ENCODE measurements at places on chromosomes 7 and 10.
A peak's percentile ranks its signal among the peaks of the same experiment; 100 is the strongest.

- DNase-seq: no peak
Observed at GRCh38 chr7:65910237-65910636, 37.4 kb downstream of the VKORC1L1 start.

- DNase-seq: no peak
Observed at GRCh38 chr7:1460821-1461645, 1.8 kb upstream of the MICALL2 start.

DNA sequence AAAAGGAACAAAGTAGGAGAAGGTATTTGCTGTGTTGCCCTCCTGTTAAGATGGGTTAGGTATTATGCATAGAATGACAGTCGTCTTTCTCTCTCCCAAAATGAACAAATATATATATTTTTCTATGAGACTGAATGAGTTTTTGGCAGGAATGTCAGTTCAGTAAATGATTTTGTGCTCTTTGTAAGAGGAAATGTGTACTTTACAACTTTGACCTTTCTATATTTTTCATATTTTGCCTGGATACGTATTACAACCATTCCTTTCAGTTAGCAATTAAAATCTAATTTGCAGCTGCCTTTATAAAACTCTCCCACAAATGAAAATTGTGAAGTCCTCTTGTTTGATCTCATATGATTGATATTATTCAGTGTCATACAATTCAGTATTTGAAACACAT is 336.6 kb upstream of the MEOX2 start:
- DNase-seq: no peak

- DNase-seq: no peak
Observed at GRCh38 chr10:128573986-128574385, 447.8 kb upstream of the MKI67 start.

DNA sequence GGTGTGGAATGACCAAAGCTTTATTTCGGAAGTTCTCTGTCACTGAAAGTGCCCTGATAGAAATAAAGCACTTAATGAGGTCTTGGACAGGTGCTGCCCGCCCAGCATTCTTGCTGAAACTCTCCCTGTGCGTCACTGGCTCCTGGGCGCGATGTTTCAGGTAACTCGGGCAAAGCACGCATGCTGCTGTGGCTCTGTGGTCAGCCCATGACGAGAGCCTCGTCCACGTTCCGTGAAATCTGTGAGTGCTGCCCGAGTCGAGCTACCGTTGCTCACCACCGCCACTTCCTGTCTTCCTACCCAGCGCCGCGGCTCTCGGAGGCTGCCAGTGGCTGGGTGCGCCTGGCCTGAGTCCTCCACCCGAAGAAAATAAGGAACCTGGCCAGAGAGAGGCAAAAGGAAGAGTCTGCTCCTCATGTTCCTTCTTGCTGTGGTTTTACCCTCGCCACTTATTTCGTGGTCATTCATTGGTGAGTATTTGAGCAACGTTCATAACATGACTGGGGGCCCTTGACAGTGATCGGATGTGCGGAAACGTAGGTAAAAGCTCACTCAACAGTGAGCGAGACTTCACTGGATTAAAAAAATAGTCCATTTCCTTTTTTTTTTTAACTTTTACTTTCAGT is 95.5 kb downstream of the MAP3K8 start:
- DNase-seq: no peak

- peak; percentile 85 for DNase-seq
Observed at GRCh38 chr7:122143751-122144711, at the start of gene AASS. TSS of gene AASS (minus strand) at chr7:122144249. CDS start at chr7:122133726, 10,523 bp downstream.

GRCh38 chr7:132102942-132103341 is 473.3 kb downstream of the PLXNA4 start:
- no peak for DNase-seq

GRCh38 chr10:32112055-32112454 is 55.8 kb upstream of the KIF5B start:
- peak; percentile 4 for DNase-seq

GRCh38 chr7:26850193-26850651 is 14.2 kb downstream of the SKAP2 start:
- DNase-seq: peak; percentile 61

DNA sequence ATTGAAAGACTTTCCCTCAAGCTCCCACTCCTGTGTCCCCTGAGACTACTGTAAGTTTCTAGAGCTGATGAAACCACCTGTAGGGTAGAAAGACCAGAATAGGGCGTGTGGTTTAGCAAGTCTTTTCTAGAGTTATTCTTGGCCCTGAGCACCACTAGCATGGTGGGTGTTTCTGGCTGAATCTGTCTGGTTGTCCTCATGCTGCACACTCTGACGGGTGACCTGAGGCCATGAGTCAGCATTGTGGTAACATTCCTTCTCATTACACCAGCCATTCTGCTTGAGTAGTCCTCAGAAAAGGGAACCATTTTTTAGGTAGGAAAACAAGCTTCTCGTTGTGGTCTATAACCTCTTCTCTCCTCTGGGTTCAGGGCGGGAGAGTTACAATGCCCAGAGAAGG is 250.3 kb downstream of the SNX13 start:
- DNase-seq: peak; percentile 77

- DNase-seq: no peak
Observed at GRCh38 chr10:70956029-70956759, 67.8 kb upstream of the PCBD1 start.

- no peak for DNase-seq
Observed at GRCh38 chr7:122520971-122521555, 177.9 kb downstream of the RNF133 start.

GRCh38 chr7:99938296-99938695 is 8.9 kb upstream of the GJC3 start:
- DNase-seq: no peak

DNA sequence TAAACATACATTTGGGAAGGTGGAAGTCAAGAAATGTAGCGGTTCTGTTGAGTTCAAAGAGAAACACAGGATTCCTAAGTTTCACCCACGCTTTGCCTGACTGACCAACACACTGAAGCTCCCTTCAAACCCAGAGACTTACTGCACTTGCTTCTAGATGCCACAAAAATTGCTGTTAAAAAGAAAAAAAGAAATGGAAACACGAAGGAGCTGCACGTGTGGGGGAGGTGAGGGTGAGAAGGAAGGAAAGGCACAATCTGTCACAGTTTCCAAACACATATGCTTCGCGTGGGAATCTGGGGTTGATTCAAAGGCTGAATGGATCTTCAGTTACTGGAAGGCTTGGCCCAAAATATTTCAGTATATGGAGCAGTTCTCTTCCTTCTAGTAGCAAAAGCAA is 495.6 kb downstream of the DNAJB6 start:
- no peak for DNase-seq

- no peak for DNase-seq
Observed at GRCh38 chr7:37174460-37174859, 274.2 kb downstream of the ELMO1 start.

DNA sequence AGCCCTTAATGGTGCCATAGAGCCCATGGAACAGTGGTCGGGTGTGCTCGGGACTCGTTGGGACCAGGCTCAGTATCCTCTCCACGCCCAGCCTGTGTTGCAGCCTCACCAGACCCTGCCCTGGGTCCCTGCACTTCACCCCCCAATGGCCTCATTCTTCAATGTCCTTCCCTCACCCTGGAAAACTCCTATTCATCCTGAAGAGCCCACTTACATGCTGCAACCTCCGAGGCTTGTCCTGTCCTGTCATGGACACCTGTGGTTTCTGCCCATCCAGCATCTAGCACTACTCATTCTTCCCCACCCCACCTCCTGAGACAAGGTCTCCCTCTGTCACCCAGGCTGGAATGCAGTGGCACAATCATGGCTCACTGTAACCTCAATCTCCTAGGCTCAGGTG is 7.7 kb downstream of the MMD2 start:
- DNase-seq: no peak

DNA sequence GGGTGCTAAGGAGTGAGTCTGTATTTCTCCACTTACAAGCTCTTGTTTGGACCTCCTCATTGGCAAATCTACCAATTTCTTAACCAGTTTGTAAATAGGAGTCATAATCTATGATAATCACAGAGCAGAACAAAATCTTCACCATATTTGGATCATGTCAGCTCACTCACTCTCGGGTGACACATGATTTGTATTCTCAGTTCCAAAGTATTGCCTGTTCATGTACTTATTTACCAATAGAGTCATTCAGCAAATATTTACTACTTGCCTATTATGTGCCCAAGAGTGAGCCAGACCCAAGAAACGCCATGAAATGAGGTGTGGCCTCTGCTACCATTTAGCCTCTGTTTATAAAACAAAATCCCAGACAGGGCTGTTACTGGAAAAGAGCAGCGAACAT is 114.8 kb downstream of the TSPAN12 start:
- no peak for DNase-seq

DNA sequence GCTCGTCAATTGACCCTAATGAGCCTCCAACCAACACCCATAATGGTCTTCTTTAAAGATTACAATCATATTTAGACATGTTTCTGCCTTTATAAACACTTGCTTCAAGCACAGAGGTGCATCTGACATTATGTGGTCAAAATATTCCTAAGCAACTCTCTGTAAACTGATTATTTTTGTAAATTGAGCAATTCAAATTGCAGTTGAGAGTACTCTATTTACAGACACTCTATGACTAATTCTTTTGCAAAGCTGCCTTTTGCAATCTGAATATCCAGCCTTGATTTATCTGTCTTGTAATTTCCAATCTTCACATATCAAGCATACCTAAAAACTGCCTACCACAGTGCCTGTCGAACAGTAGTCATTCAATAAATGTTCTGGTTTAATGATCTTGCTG is 112.0 kb downstream of the PDE1C start:
- no peak for DNase-seq
